Activated CD8-positive, alpha-beta memory T cell treated with anti-CD3 and anti-CD28 coated beads, Interleukin-2, amount 10 ng/mL, durations not matched to agents 7 days and 5 days (primary cell): ENCODE measurements at places on chromosomes 5 and 9.

- no peaks in the 10 kb centered on the region for H3K36me3 ChIP-seq
- no peak for DNase-seq
- H3K4me3 ChIP-seq = no peak overlapping the region
- H3K4me1 ChIP-seq = peaks cover 2% of the 10 kb centered on the region
- no peak overlapping the region for H3K27ac ChIP-seq
Observed at GRCh38 chr5:36462295-36463021, 143.9 kb upstream of the SLC1A3 start.

DNA sequence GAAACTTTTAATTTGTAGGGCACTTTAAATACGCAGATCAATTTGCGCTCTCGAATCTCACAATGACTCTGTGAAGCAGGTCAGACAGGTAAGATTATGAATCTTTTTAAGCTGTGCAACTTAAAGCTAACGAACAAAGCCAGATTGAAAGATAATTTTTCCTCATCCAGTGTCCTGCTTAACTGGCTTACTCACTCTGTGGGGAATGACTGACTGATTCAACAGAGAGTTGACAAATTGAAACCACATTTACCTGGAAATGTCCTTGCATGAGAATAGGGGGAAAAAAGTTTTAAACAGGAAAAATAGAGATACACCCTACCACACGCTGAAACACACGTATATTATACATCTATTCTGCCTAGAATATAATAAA, 187.9 kb downstream of the MAN2A1 start:
- peaks cover 11% of the 10 kb centered on the region for H3K4me1 ChIP-seq
- no peak overlapping the region for H3K27ac ChIP-seq
- no peaks in the 10 kb centered on the region for H3K36me3 ChIP-seq
- no peaks in the 10 kb centered on the region for H3K27me3 ChIP-seq
- no peak overlapping the region for H3K4me3 ChIP-seq

DNA sequence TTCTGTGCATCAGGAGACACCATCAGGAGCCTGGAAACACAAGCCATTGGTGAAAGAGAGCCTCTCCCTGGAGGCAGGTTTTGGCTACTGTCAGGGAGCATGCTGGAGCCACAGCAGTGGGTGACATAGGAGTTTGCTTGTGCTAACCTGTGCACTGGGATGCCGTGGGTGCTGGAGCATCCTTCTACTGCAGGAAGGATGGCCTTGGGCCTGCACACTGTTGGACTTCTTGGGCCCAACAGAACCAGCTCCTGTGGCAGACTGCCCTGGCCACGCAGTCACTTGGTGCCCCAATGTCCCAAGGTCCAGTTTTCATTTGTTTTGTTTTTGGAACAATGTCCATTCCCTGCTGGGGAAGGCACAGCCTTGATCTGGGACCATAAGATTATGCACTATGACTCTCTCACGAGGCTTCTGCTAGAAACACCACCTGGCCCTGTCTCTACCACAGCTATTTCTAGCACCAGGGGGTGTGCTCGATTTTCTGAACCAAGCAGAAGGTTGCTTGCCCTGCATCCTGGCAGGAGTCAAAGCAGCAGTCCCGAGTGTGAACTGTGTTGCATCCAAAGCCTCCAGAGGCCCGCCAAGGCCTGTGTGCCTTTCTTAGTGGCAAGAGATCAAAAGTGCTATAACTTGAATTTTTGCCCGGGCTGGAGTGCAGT, 5.5 kb upstream of the LTC4S start:
- peaks cover 7% of the 10 kb centered on the region for H3K4me1 ChIP-seq
- DNase-seq = no peak
- H3K4me3 ChIP-seq = no peak overlapping the region

- H3K36me3 ChIP-seq = no peaks in the 10 kb centered on the region
- H3K27ac ChIP-seq = no peak overlapping the region
Observed at GRCh38 chr9:106478312-106478711, 384.7 kb upstream of the ZNF462 start.

- no peak overlapping the region for H3K27ac ChIP-seq
- peaks cover 5% of the 10 kb centered on the region for H3K27me3 ChIP-seq
- peak; percentile 71 for DNase-seq
- H3K36me3 ChIP-seq = no peaks in the 10 kb centered on the region
- no peaks in the 10 kb centered on the region for H3K4me1 ChIP-seq
Observed at GRCh38 chr9:37747271-37747753, 6.3 kb upstream of the TRMT10B start.

- H3K27ac ChIP-seq = peak overlapping the region; percentile 95
- H3K4me1 ChIP-seq = peaks cover 61% of the 10 kb centered on the region
Observed at GRCh38 chr5:176542596-176543427, 5.6 kb upstream of the RNF44 start.

DNA sequence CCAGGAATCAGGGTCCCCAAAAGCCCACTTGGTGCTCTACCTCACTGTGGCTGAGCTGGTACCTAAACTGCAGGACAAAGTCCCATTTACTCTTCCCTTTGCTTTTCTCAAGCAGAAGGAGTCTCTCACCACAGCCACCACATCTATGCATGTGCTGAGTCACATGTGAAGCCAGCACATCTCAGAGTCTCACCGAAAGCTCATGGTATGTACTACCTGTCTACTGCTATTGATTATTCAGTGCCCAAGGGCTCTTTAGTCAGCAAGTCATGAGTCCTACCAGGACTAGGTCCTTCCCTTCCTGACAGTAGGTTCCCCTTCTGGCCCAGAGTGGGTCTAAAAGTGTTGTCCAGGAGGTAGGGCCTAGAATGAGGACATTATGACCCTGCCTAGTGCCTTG, 130.7 kb upstream of the NTRK2 start:
- H3K27ac ChIP-seq = no peak overlapping the region
- no peaks in the 10 kb centered on the region for H3K36me3 ChIP-seq
- DNase-seq = no peak
- H3K4me1 ChIP-seq = no peaks in the 10 kb centered on the region

DNA sequence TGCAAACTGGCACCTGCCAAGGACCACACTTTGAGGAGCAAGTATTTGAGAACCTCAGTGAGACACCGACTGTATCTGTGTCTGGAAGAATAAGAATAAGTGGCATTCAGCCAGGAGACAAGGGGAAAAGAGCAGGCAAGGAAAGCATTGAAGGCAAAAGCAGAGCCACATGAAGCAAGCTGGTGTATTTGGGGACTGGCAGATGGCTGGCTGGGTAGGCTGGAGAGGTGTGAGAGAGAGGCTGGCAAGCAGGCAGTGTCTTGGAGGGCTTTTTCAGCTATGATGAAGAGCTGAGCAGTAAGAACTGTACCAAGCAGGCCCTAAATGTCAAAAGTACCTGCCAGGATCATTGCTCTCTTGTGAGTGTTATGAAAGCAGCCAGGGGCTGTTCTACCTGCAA, 14.1 kb upstream of the C5orf58 start:
- no peak overlapping the region for H3K27ac ChIP-seq
- DNase-seq = no peak
- H3K4me3 ChIP-seq = no peak overlapping the region
- H3K36me3 ChIP-seq = no peaks in the 10 kb centered on the region
- no peaks in the 10 kb centered on the region for H3K4me1 ChIP-seq

- no peak overlapping the region for H3K27ac ChIP-seq
- H3K4me3 ChIP-seq = no peak overlapping the region
- peaks cover 5% of the 10 kb centered on the region for H3K36me3 ChIP-seq
- H3K27me3 ChIP-seq = no peaks in the 10 kb centered on the region
- H3K4me1 ChIP-seq = peaks cover 2% of the 10 kb centered on the region
Observed at GRCh38 chr9:114745879-114746550, 59.8 kb downstream of the TNFSF15 start.

DNA sequence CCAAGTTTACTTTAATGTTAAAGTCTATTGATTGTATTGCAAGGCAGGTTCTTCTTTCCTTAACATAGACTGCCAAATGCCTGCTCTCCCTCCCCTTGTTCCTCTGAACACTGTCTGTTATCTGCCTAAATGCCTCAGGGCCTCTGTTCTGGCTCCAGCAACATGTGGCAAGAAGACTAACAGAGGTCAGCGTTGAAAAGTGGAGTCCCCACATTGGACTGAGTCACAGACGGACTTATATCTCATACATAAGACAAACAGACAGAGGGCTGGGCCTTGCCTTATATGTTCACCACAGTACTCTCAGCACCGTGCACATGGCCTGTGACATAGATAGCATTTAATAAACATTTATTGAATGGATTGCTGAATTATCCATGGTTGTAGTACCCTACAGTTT, 91.4 kb downstream of the TSSK1B start:
- no peaks in the 10 kb centered on the region for H3K36me3 ChIP-seq
- H3K27me3 ChIP-seq = peaks cover 9% of the 10 kb centered on the region
- DNase-seq = no peak
- H3K27ac ChIP-seq = no peak overlapping the region
- no peaks in the 10 kb centered on the region for H3K4me1 ChIP-seq

DNA sequence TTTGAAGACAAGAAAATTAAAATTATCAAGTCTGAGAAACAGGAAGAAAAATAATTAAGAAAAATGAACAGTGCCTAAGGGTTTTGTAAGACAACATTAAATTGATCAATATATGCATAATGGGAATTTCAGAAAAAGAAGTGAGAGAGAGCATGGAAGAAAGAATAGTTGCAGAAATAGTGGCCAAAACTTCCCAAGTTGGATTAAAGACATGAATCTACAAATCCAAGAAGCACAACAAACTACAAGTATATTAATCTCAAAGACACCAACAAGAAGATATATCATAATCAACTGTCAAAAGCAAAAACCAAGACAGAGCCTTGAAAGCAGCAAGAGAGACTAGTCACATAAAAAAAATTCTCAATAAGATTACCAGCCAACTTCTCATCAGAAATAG, 488.0 kb downstream of the RASEF start:
- H3K36me3 ChIP-seq = no peaks in the 10 kb centered on the region
- H3K4me1 ChIP-seq = no peaks in the 10 kb centered on the region
- DNase-seq = no peak
- no peaks in the 10 kb centered on the region for H3K27me3 ChIP-seq
- H3K27ac ChIP-seq = no peak overlapping the region

- no peak overlapping the region for H3K27ac ChIP-seq
- H3K4me3 ChIP-seq = no peak overlapping the region
- DNase-seq = no peak
- peaks cover 2% of the 10 kb centered on the region for H3K4me1 ChIP-seq
- no peaks in the 10 kb centered on the region for H3K27me3 ChIP-seq
Observed at GRCh38 chr5:67133217-67133616, 63.4 kb downstream of the CD180 start.

- H3K27me3 ChIP-seq = no peaks in the 10 kb centered on the region
- H3K4me1 ChIP-seq = no peaks in the 10 kb centered on the region
- H3K36me3 ChIP-seq = peaks cover 2% of the 10 kb centered on the region
- no peak overlapping the region for H3K27ac ChIP-seq
- H3K4me3 ChIP-seq = no peak overlapping the region
- no peak for DNase-seq
Observed at GRCh38 chr5:83281658-83282057, 189.9 kb upstream of the VCAN start.

- H3K4me1 ChIP-seq = peaks cover 18% of the 10 kb centered on the region
- H3K27ac ChIP-seq = no peak overlapping the region
- no peak for DNase-seq
- no peaks in the 10 kb centered on the region for H3K36me3 ChIP-seq
Observed at GRCh38 chr5:73694089-73694488, 68.1 kb downstream of the ARHGEF28 start.

DNA sequence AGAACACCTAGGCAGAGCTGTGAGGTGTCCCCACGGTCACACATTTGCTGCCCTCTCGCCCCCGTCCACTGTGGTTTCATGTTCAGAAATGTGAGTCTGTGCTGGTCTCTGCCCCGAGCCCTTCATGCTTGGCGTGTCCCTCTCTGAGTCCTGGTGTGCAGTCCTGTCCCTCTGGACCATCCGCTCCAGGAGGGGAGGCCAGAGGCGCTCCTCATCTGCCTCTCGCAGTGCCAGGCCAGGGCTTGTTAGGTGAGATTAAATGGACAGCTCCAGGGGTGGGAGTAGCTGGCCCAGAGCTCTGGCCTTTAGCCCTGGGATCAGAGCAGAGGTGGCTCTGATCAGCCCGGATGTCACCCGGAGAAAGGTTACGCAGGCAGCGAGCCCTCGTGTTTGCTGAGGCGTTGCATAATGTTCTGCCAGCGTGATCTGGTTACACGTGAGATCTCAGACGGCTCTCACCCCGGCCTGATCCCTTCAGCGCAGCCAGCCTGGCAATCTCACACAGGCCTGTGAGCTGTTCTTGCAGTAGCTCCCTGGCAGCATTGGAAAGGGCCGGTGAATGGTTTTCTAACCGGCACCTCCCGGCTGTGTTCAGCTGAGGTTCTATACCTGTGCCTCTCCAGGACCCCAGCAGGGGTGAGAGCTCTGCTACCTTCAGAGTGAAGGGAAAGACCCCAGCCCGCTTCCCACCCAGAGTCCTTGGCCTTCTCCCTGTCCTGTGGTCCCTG, 24.5 kb downstream of the PTGES2 start:
- H3K4me3 ChIP-seq = no peak overlapping the region
- no peak for DNase-seq
- peak overlapping the region; percentile 61 for H3K27ac ChIP-seq
- no peaks in the 10 kb centered on the region for H3K27me3 ChIP-seq
- H3K4me1 ChIP-seq = peaks cover 25% of the 10 kb centered on the region
- peaks cover 29% of the 10 kb centered on the region for H3K36me3 ChIP-seq

DNA sequence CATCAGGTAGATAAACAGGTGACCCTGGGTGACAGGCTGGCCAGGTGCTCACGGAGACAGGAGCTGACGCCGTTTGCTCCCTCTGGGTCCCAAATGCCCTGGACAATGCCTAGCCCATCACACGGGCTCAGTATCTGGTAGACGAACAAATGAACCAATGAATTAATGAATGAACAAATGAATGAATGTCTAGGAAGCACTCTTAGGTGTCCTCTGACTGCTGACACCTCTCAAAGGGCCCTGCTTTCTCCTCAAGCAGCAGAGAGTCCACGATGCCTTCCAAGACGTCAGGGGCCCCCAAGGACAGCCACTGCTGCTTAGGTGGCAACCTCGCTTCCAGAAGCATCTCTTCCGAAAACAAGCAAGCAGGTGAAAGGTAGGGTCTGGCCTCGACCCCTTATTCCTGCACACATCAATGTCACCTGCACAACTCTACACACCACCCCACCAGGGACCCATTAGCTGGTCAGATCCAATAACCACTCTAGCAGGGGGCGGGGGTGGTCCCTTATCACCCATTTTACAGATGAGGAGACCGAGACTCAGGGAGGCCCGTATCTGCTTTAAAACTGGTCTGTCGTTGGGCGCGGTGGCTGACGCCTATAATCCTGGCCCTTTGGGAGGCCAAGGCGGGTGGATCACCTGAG, 45.2 kb downstream of the VAV2 start:
- H3K4me3 ChIP-seq = no peak overlapping the region
- H3K4me1 ChIP-seq = no peaks in the 10 kb centered on the region
- H3K36me3 ChIP-seq = no peaks in the 10 kb centered on the region
- H3K27ac ChIP-seq = no peak overlapping the region

- no peaks in the 10 kb centered on the region for H3K36me3 ChIP-seq
- DNase-seq = no peak
- no peak overlapping the region for H3K27ac ChIP-seq
Observed at GRCh38 chr9:9973062-9973461, 639.7 kb downstream of the PTPRD start.

GRCh38 chr9:127890053-127890452, 9.3 kb downstream of the ST6GALNAC6 start:
- no peaks in the 10 kb centered on the region for H3K27me3 ChIP-seq
- DNase-seq = no peak
- no peak overlapping the region for H3K4me3 ChIP-seq
- H3K36me3 ChIP-seq = peaks cover 66% of the 10 kb centered on the region
- H3K27ac ChIP-seq = no peak overlapping the region

GRCh38 chr5:107772418-107773310, 101.9 kb upstream of the EFNA5 start:
- DNase-seq = no peak
- peaks cover 27% of the 10 kb centered on the region for H3K27me3 ChIP-seq
- H3K36me3 ChIP-seq = no peaks in the 10 kb centered on the region
- H3K4me1 ChIP-seq = no peaks in the 10 kb centered on the region
- H3K4me3 ChIP-seq = no peak overlapping the region
